ENCODE measurements at places on chromosomes 16 and 17. TPM values are rescaled to one million over a fixed set of nuclear protein-coding genes. Genes with fewer than 3 reads are reported as not detected.

DNA sequence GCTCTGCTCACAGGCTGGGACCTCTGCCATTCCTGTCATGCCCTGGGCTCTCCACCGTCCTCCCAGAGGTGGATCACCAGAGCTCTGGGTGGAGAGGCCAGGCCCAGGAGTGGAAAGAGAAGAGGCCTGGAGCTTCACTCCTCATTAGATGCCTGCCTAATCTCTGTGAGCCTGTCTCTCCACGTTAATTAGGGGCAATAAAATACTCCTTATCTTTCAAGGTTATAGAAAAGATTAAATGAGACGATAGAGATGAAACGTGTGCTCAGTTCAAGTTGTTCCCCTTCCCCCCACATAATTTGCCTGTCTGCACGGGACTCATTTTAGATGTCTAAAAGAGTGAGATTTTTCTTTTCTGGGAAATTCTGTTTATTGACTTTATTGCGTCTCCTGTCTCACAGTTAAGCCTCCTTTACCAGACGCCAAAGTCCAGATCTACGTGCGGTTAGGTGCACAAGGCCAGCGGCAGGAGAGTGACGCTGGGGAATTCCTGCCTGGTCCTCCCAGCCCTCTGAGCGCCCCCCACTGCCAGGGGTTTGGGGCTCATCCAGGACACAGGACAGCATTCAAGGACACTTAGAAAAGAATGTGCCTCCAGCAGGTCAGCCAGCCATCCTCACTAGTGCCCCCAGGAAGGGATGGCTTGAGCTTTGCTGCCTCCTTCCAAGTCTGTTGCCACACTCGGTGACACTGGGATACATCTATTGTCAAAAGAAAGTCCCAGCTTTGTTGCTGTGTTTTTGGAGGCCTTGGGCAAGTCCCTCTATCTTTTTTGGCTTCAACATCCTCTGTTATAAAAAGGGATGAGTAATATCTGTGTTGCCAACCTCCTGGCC, 42.3 kb downstream of the TBX4 start:
- no peak for DNase-seq

DNA sequence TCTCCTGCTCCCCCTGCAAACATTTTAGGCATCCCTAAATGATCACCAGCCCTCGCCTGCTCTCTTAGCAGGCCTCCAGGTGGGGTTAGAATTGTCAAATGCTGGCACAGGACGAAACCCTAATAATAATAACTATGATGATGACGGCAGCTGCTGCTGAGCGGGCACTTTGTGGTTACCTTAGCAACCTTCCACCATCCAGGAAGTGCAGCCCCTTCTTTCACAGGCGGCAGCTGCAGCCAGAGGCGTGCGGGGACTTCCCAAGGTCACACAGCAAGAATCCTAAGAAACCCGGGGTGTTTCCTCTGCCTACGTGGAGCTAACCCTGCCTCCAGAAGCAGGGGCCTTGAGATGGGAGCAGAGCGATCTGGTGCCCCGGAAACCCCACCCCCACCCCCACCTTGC, 22.4 kb upstream of the EIF1 start:
- DNase-seq: peak; percentile 60

GRCh38 chr17:80577876-80578570, 33.4 kb downstream of the RPTOR start:
- DNase-seq: no peak

GRCh38 chr16:69747115-69747514, 7.6 kb downstream of the NOB1 start:
- no peak for DNase-seq

- DNase-seq: peak; percentile 7
These were observed 74.5 kb upstream of the HSBP1 start for GRCh38 chr16:83733301-83733700.

DNA sequence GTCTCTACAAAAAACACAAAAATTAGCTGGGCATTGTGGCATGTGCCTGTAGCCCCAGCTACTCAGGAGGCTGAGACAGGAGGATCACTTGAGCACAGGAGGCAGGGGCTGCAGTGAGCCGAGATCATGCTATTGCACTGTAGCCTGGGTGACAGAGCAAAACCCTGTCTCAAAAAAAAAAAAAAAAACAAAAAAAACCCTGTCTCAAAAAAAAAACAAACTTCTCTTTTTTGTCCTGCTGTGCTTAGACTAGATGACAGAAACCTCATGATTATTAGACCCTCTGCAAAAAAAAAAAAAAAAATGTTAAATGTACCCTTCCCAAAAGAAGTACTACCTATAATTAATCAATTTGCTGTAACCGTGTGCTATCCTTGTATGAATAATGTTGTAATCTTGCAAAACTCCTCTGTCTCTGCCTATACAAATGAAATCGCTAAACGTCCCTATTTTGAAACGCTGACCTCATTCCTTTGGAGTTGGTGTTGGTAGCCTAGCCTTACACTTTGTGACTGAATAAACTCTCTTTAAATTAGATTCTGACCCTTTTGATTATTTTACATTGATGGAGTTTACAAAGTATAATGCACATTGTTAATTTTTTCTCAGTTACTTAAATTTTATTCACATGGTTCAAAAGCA, 13.6 kb upstream of the DHRS7B start:
- no peak for DNase-seq

DNA sequence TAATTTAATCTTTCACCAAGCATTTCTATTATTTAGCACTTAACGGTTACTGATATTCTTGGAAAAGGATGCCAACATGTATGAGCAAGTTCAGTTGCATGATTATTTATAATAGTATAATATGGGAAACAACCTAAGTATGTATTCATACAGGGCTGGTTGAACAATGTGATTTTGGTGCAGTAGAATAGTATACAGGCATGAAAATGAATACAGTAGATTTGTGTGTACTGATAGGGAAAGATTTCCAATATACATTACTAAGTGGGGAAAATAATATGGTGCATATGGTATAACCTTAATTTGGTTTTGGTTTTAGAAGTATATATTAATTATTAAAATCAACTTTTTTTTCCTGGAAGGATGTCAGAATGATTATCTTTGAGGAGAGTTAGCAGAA, 109.1 kb downstream of the SPECC1 start:
- no peak for DNase-seq

GRCh38 chr17:66306446-66306845, 4.0 kb downstream of the PRKCA start:
- DNase-seq: peak; percentile 37

GRCh38 chr17:69030169-69030568, 30.6 kb downstream of the ABCA9 start:
- no peak for DNase-seq

DNA sequence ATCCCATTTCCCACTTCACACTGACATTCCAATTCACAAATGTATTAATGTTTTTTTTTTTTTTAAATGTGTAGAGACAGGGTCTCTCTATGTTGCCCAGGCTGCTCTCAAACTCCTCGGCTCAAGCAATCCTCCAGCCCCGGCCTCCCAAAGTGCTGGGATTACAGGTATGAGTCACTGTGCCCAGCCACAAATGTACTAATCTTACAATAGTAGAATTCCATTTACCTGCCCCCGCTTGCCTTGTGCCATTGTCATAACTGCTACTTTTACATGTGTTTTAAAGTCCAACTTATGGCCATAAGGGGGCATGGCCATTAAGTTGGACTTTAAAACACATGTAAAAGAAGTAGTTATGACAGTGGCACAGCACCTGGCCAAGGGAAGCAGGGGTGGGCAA, 4.6 kb downstream of the MMP28 start:
- no peak for DNase-seq

DNA sequence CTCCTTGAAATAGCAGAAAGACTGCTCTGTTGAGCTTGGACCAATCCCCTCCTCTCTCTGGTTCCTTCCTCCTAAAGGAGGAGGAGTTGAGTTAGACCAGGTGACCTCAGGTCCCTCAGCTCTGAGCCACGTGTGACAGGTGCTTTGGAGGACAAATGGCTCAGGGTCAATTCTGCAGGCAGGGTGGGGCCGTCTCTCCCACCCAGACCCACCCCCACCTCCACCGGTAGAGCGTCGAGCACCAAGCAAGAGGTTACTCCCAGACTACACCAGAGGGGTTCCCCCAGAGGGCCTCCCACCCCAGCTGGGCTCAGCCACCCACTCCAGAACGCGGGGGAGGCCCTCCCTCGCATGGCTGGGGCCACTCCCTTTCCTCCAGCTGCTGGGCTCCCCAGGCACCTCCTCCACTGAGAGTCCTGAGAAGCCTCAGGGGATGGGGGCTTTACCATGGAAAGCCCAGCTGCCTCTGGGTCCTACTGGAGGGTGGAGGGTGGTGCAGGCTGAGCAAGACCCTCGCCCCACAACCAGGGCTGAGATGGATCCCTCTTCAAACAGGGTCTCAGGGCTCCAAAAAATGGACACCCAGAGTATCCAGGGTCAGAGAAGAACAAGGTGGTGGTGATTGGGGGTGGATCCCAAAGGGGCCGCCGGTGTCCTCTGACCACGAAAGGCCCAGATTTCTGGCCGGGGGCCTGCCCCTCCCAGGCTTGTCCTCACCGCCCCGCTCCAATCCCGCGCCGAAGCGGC, 7.6 kb downstream of the MYO1C start:
- peak; percentile 51 for DNase-seq

- peak; percentile 65 for DNase-seq
These were observed 5.2 kb downstream of the ADPRM start for GRCh38 chr17:10702574-10702973.

The SMIM22 gene
- total RNA-seq: not detected

The CCL8 gene
- total RNA-seq: not detected

The MT1A gene
- 2.4 TPM for total RNA-seq

The TAT gene
- total RNA-seq: not detected
